ENCODE measurements at places on chromosomes 12 and 14.

DNA sequence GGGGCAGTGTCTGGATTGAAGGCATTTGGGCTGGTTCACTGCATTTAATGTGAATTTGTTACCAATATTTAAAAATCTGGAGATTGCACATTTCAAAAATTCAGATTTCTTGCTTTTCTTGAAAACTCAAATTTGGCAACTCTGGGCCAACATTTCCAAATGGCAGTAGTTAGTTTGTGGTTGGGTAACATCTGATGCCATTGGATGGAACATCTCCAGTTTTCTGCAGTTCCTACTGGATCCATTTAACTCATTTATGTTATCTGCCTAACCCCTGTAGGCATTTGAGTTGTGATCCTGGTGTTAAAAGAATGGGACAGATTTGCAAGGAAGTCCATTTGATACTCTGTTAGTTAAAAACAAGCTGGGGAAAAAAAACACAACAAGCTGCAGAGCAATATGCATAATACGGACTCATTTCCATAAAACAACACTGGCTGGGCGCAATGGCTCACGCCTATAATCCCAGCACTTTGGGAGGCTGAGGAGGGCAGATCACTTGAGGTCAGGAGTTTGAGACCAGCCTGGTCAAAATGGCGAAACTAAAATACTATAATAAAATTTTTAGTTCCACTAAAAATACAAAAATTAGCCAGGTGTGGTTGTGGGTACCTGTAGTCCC, 7.9 kb downstream of the EIF2B2 start:
- DNase-seq: no peak

GRCh38 chr12:57031138-57031725, 14.9 kb upstream of the TAC3 start:
- no peak for DNase-seq

GRCh38 chr12:6097411-6097810, 27.1 kb downstream of the VWF start:
- no peak for DNase-seq

DNA sequence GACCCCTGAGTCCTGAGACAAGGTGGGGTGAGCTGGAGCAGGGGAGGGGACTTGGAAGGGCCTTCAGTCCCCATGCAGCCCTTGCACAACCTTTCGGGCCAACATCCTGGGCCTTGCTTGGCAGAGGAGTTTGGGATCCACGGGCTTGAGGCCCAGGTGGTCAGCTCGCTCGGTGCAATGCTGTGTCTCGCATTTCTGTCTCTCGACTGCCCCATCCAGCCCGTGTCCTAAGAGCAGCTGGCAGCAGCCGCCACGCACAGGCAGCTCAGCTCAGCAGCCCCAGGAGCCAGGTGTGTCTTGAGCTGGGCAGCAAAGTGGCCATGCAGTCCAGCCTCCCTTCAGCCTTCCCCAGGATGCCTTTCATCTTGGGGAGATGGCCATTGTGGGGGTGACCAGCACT, 10.8 kb downstream of the PACS2 start:
- DNase-seq: no peak

- DNase-seq: no peak
Observed at GRCh38 chr14:99790201-99790977, 2.8 kb upstream of the EML1 start.

GRCh38 chr12:5165296-5165970, 121.8 kb downstream of the KCNA5 start:
- DNase-seq: peak; percentile 23

- DNase-seq: no peak
Observed at GRCh38 chr12:20450591-20451180, 82.3 kb downstream of the PDE3A start.

- no peak for DNase-seq
Observed at GRCh38 chr14:73888971-73889370, 2.3 kb downstream of the ZNF410 start.

DNA sequence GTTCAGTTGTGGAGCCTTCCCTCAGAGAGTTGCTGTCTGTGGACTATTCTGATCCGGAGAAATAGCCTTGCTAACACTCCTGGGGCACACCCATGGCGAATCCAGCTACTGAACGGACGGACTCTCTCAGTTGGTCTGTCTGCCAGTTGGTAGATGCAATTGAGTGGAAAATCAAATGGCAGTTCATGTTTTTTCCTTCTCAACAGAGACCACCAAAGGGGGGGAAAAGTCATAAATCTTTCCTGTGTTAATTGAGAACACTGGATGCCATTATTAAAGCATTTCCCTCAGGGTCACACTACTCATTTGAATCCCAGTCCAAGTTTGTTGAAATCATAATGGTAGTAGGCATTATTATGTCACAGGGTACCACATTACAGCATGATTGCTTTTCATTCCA, 354.3 kb upstream of the FAR2 start:
- DNase-seq: no peak

GRCh38 chr12:91043408-91043807, 14.4 kb downstream of the KERA start:
- no peak for DNase-seq

GRCh38 chr14:51216602-51217001, 23.4 kb upstream of the TMX1 start:
- DNase-seq: no peak

DNA sequence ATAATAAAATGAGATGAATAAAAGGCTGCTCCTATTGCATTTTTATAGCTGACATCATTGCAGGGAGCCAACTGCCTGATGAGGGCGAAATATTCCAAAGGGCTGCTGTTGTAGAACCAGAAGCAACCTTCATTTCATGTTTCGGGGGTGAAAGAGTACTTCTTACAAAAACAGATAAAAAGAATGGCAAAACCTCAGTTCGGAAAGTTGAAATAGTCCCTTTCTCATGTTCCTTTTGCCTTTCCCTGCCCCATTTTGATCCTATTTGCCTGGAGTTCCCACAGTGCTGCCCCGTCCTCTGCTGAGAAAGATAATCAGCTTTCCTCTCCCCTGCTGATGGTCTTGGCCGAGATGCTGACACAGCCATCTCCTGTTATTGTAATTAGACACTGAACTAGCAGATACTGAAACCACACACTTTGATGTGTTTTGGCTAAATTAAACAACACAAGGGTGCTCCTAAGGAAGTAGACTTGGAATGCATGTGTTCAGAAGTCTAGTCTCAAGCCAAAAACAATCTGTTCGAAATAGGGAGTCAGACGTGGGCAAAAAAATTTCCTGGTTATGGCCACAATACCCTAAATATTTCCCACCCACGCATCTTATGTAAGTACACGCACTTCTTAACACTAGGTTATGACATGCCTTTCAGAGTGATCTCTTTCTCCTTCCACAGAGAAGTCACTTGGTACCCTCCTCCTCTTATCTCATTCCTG, 117.2 kb downstream of the PPM1H start:
- DNase-seq: no peak

- DNase-seq: no peak
Observed at GRCh38 chr12:108568338-108569154, 6.2 kb downstream of the ISCU start.

DNA sequence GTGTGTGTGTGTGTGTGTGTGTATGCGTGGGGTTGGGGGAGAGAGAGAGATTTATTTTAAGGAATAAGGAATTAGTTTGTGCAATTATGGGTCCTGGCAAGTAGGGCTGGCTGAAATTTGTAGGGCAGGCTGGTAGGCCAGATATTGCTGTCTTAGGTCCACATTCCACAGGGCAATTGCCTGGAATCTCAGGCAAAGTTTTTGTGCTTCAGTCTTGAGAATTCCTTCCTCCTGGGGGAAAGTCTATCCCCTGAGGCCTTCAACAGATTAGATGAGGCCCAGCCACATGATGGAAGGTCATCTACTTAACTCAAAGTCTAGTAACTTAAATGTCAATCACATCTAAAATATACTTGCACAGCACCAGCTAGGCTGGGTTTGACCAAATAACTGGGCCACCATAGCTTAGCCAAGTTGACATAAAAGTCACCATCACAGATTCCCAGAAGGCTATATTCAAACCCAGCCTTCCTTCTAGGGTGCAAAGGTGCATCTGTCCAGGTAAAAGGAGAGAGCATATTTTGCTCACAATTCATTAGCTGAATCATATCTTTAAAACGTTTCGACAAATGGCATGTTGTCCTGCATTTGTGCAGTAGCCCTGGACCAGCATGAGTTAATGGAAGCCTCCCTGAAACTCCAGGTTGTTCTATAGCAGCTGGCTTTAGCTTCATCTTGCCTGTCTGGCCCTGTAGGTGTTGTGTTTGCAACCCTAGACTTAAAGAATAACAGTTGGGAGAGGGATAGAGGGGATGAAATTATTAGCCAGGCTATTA, 63.1 kb downstream of the C14orf132 start:
- DNase-seq: no peak

GRCh38 chr12:120759591-120760348, 34.1 kb downstream of the ACADS start:
- DNase-seq: no peak

DNA sequence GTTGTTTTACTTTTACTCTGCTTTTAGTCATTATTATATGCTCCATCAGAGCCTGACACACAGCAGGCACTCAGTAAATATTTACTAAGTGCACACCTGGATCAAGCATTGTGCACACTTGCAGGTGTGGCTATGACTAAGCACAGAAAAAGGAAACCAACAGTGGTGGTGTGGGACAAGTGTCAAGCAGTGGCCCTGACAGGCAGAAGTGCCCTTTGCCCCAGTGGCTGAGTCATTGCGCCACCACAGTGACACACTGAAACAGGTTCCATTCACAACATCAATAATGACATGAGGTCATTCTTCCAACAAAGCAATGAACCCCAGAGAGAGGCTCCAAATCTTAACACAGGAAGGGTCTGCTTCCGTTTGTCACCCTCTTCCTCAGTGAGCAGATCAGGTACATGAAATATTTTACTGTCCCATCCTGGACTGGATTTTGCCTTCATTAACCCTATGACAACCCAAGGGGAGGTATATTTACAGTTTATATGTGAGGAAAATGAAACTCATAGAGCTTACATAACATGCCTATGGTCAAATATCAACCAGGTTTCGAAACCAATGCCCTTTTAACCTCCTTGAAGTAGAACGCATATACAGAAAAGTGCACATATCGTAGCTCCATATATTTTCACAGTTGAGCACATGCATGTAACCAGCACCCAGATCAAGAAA, 82.6 kb upstream of the GTF2A1 start:
- no peak for DNase-seq

GRCh38 chr14:67541448-67542387, 8.6 kb downstream of the PLEKHH1 start:
- DNase-seq: no peak

GRCh38 chr14:70723276-70723675, 81.6 kb downstream of the TTC9 start:
- no peak for DNase-seq

GRCh38 chr12:48191096-48191495, 7.7 kb downstream of the CCDC184 start:
- DNase-seq: no peak

DNA sequence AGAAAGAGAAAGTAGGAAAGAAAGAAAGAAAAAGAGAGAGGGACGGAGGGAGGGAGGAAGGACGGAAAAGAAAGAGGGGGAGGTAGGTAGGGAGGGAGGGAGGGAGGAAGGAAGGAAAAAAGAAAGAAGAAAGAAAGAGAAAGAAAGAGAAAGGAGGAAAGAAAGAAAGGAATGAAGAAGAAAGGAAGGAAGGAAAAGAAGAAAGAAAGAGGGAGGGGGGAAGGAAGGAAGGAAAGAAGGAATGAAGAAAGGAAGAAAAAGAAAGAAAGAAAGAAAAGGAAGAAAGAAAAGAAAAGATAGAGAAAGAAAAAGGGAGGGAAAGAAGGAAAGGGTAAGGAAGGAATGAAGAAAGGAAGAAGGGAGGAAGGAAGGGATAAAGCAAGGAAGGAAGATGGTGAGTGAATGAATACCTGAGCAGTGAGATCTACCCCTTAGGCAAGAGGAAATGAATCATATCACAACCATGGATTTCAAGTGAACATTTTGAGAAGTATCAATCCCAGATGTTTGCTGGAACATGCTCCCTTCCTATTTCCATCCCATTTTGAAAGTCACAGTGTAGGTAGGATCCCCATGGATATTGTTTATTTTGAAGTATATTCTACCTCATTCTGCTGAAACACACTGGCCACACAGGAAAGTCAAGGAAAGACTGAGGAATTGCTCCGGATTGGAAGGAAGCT, 639.4 kb upstream of the TBX3 start:
- DNase-seq: no peak

GRCh38 chr12:65962921-65963861, 138.9 kb downstream of the HMGA2 start:
- no peak for DNase-seq

DNA sequence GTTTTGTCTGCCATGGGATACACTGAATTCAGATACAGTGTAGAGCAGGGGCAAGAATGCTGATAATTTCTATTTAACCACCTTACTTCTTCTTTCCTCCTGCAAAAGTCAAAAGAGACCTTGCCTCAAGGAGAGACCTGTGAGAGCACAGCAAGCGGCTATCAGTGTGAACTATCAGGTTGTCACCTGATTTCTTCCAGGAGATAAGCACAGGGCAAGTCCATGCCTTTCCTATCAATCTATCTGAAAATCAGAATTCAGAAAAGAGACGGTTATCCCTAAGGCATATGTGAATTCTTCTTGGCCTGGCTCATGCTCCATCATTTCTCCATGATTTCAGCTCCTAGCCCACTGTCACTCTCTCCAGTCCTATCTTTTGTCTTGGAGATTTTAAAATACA, 128.9 kb upstream of the CCND2 start:
- DNase-seq: no peak

DNA sequence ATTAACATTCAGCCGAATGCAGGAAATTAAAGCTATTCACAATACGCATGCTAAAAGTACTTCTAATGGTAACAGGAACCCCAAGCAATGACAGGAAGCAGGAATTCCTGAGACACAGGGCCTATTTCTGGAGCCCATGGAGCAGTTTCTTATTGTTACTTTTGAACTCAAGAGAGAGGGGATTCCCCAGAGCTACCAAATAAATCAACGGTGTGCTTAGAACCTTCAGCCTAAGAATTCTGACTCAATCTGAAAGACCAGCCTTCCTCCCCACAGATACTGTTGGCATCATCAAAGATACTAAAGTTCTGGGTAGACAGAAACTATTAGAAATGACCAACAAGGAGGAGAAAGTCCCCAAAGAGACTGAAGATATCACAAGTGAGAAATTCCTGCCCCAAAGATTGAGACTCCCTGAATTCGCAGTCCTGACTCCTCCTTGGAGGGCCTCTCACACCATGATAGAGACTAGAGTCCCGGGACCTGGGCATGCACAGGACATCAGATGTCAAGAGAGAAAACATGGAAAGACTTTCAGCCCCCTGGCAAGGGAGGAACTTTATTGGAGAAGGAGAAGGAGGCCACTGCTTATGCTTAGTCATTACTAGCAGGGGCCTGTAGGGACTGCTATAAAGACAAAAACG, 32.7 kb downstream of the RTRAF start:
- no peak for DNase-seq

All from HS-27A (cell line).